Activated T-helper 9 cell treated with anti-CD3 and anti-CD28 coated beads, Interleukin-2, amount 50 U/mL, for 16 hours (primary cell): ENCODE measurements at places on chromosomes 7 and 10.

DNA sequence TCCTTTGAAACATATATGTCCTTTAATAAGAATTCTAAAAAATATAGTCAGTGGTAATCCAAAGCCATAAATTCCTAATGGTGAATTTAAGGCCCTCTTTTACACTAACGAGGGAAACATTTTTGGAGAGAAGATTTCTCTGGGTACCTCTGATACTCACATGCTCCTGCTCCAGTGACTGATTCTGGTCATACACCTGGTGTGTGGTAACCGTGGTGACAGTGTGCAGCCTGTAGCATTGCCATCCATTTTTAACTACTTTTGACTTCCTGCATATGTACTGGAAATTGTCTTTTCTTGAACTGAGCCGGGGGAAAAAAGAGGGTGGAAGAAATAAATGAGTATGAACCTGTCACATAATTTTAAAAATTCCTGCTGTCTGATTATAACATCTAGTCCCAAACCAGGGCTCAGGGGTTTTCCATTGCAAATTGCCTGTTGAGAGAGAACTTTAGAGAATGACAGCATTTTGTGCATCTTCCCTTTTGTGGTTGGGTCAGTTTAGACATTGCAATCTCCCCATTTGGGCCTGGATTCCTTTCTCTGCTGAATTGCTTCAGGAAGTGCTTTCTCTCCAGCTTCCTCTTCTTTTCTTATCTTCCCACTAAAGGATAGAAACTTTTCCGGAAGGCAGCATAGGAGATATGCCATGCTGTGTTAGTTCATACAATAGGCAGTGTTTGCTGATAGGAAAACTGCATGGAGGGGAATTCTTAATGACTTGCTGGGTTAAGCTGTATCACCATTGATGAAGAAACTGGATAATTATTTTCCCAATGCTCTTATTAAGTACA, 125.5 kb downstream of the GRM3 start:
- DNase-seq = no peak

GRCh38 chr7:134710854-134711624, 64.4 kb downstream of the BPGM start:
- peak; percentile 5 for DNase-seq

- DNase-seq = no peak
These were observed 168.3 kb downstream of the CHRM2 start for GRCh38 chr7:137036768-137037167.

DNA sequence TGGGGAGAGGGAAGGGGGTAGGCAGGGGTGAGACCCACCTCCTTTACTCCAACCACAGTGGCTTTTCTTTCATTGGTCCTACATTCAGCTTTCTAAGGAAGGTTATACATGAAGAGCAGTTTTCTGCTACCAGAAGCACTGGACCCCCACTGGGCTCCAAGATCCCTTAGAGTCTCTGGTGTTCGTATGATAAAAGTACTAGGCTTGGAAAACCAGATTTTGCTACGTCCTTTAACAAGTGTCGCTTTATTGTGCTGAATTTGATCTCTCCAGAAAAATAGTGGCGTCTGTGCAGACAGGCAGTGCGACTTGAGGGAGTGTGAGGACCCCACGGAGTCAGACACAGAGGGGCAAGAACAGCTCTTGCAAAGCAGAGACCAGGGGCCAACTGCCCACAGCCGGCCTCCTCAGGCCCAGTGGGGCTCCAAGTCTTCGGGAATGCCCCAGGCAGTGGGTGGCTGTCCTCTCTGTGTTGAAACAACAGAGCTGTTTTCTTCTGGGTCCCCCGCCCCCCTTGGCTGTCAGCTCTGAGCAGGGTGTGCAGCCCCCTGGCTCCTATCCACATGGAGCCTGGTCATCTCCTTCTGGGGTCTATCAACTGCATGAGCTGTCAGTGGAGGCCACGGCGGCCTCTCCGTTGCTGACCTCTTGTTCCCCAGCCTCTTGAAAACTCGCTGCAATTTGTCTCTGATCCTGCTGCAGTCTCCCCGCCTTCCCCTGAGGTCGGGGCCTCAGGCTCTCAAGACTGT, 333.2 kb downstream of the RPS24 start:
- no peak for DNase-seq

GRCh38 chr7:32522746-32523530, 27.6 kb downstream of the AVL9 start:
- DNase-seq = no peak

DNA sequence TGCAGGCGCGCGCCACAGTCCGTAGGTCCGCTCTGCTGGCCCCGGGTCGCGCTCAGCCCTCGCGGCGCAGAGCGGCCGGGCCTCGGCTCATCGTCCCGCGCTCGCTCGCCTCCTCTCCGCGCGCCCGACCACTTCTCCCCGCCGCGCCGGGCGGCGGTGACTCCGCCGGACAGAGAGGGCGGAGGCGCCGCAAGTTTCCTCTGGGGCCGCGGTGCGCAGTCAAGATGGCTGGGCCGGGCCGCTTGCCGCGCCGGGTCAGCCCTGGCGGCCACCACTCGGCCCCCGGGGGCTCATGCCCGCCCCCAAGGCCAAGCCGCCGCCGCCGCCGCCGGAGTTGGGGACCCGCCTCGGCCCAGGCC, 441 bp downstream of the FZD8 start:
- DNase-seq = no peak

- no peak for DNase-seq
These were observed 177.1 kb downstream of the POU6F2 start for GRCh38 chr7:39154815-39155214.

DNA sequence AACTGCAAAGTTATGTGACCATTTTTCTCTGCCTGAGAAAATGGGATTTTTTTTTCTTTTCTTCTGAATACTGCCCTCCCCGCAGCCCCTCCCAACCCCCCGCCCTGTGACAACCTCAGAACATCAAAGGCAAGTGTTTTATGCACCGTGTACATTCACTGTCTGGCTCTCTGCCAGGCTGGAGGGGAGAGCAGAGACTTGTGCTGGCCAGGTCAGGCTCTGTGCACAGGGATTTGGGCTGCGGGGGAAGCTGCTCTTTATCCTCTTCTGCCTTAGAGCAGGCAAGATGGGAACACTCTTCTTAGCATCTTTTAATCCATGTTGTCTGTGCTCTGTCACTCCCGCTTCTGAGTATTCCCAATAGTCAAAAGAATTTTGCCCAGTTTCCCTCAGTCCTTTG, 195.1 kb downstream of the CCSER2 start:
- no peak for DNase-seq

- no peak for DNase-seq
These were observed 172.4 kb downstream of the CDCA7L start for GRCh38 chr7:21773326-21773725.

DNA sequence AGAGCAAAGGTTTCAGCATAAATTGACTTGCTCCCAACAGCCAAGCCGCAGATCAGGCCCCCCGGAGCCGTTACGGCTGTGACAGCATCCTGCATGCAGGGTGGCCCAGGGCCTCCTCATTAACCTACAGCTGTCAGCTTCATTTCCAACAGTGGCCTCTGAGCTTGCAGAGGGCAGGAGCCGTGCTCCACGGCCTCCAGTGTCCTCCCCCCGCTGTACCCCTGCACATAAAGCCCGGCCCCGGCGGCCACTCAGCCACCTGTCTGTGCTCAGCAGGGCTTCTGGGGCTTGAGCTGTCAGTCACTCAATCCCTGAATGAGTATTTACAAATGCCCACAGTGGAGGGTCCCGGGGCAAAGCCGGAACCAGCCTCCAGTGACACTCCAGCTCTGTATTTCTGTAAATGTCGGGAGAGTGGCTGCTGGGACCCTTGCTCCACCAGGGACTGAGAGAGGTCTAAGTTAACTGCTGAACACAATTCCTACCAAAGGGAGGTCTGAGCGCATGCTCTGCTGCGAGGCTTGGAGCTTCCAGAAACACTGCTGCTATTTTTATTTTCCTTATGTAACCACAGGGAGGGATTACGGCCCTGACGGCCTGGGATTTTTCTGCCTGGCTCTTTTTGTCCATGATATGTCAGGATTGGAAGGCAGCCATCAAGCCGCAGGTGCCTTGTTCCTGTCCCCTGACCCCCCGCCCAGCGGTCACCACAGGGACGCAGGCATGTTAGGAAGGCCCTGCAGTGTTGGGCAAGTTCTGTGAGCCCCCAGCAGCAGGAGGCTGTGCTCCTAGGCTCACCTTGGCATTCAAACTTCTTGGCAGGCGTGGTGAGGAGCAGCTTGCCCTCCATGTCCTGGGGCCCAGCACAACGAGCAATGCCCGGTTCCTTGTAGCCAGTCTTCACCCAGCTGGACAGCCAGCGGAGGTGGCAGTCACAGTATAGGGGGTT, 165.0 kb downstream of the SLIT1 start:
- no peak for DNase-seq

DNA sequence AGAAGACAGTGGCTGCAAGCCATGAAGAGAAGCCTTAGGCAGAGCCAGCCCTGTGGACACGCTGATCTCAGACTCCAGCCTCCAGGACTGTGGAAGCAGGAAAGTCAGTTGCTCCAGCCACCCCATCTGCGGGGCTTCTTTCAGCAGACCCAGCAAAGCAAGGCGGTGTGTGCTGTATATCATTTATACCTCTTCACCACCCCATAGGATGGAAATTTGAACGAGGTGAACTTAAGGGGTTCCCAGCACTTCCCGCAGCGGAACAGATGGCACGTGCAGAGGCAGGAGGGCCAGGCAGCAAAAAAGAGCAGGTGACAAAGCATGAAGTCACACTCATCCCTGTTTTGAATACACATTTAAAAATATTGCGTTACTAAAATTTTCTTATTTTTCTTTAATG, 159.4 kb downstream of the ADARB2 start:
- DNase-seq = no peak

DNA sequence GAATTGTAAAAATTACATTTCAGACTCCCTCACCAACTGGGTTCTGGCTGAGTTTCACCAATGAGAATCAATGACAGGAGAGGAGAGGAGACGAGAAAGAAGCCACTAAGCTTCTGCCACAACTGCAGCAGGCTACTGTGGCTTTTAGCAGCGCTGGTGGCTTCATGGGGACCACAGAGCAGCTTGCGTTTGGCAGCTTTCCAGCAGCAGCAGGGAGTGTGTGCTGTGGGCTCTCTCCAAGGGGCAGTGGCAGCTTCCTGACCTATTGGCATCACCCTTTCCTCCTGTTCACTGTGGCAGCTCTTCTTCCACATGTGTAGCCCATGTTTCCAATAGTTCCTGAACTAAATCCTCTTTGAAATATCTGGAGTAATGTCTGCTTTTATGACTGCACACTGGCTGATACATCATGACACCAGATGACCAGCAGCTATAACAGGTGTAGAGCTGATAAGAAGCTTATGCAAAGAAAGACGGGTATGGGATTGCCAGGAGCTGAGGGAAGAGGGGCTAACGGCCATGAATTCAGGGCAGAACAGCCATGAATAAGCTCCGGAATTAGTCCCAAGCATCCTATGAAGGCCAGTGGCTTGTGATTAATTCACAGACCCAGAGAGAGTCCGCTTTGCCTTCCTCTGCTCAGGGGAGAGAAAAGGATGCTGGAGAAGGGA, 46.8 kb downstream of the KCNH2 start:
- no peak for DNase-seq

DNA sequence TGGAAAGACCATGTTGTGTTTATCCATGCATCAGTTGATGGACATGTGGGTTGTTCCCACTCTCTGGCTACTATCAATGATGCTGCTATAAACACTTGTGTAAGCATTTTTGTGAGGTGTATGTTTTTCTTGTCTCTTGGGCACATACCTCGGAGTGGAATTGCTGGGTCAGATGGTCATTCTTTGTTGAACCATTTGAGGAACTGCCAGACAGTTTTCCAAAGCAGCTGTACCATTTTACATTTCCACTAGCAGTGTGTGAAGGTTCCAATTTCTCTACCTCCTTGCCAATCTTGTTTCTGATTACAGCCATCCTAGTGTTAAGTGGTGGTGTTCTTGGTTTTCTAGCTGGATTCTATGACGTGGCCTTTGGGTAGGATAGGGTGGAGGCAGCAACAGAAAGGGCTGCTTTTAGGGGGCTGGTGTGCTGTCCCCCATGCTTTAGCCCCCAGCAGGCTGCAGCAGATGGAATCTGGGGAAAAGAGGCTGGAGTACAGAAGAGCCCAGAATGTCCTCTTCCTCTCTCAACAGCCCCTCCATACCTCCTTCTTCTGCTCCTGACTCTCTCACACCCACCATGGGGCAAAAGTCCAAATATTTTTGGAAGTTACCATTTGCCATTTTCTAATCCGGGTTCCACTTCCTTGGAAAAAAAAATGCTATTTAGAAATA, 352.7 kb downstream of the FRMD4A start:
- DNase-seq = no peak

GRCh38 chr7:128899392-128899791, 11.1 kb downstream of the KCP start:
- no peak for DNase-seq

DNA sequence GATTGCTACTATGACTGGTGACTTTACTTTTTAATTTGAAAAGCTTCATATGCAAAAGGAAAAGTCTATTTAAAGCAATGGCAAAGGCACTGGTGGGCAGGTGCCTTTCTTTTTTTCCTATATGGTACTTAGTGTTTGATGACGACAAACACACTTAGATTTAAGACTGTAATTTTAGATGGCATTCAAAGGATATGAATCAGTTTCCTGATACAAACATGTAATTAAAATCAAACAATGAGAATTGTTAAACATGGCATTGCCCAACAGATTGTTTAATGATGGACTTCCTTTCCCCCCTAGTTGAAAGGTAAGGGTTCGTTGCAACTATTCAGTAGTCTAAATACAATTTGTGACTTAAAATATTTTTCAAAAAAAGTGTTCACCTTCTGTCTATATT, 106.5 kb upstream of the SEMA3C start:
- no peak for DNase-seq

DNA sequence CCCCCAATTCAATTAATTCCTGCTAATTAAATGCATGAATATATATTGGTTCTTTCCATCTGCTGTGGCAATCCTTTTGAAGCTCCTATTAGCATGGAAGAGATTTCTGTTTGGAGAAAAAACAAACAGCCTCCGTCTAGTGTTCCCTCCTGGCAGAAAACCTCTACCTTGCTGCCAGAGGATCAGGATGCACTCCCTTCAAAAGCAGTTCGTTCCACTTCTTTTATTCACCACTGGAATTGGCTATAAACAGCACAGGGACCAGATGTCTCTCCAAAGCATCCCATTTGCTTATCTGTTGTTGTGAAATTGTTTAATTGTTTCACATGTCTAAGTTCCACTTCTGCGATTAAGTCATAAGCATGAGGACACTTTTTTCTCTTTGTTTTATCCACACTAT, 77.8 kb upstream of the PTN start:
- no peak for DNase-seq

- DNase-seq = no peak
These were observed 203.2 kb upstream of the SEMA3E start for GRCh38 chr7:83852136-83852535.

GRCh38 chr10:87053111-87053510, 33.0 kb downstream of the FAM25A start:
- DNase-seq = no peak

GRCh38 chr10:106535304-106535953, 629.1 kb downstream of the SORCS1 start:
- no peak for DNase-seq

GRCh38 chr10:49113741-49114141, 1.6 kb downstream of the VSTM4 start:
- DNase-seq = no peak

- DNase-seq = peak; percentile 47
These were observed 28.3 kb downstream of the WDR86 start for GRCh38 chr7:151381348-151382078.

- DNase-seq = no peak
These were observed 222.5 kb upstream of the LRRN3 start for GRCh38 chr7:110868458-110868857.
